Thoracic aorta endothelial cell (primary cell): ENCODE measurements at places on chromosomes 4 and X. TPM values are rescaled to one million over a fixed set of nuclear protein-coding genes. Genes with fewer than 3 reads are reported as not detected.

The PACRGL gene
- 27.0 and 28.2 TPM in 2 replicates for total RNA-seq

The LSM6 gene
- total RNA-seq, result 40.2 and 46.5 TPM in 2 replicates

The LINC00632 gene
- 1.3 and 2.8 TPM in 2 replicates for total RNA-seq

The HEPH gene
- total RNA-seq, result 0.66 and 1.8 TPM in 2 replicates
